ENCODE measurements at places on chromosomes 7 and 10.

GRCh38 chr7:111516612-111517011 lies 45.7 kb downstream of the IMMP2L start:
- no peak for DNase-seq

GRCh38 chr7:84985073-84985784 lies 201.6 kb downstream of the SEMA3D start:
- DNase-seq = no peak

- no peak for DNase-seq
Observed at GRCh38 chr7:90238583-90238982, 6.4 kb upstream of the CFAP69 start.

GRCh38 chr10:65312876-65313275 lies 1613.0 kb upstream of the LRRTM3 start:
- no peak for DNase-seq

DNA sequence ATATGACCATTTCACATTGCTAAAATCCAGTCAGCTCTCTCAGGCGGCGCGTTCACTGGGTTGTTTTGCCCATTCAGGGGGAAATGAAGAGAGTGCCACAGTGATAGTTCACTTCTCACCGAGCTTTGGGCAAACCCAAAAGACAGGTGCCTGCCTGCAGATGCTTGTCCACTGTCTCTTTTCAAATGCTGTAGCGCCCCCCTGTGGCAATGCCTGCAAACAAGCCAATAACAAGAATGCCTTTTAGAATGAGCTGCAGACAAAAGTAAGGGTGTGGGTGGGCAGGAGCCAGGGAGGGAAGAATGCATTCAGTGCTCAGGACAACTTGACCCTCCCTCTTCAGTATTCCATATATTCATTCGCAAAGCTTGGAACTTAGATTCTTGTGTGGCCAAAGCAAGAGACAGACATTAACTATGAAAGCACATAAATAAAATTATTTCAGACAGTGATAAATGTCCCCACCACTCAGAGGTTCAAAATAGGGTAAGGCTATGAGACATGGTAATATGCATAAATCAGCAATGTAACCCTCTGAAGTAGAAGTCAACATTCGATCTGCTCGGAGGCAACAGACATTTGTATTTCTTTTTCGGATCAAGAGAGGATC lies 86.9 kb downstream of the JAZF1 start:
- DNase-seq = peak; percentile 47

- DNase-seq = no peak
Observed at GRCh38 chr7:137715121-137715520, 131.7 kb downstream of the DGKI start.

GRCh38 chr7:103967401-103967800 lies 22.1 kb downstream of the RELN start:
- no peak for DNase-seq

DNA sequence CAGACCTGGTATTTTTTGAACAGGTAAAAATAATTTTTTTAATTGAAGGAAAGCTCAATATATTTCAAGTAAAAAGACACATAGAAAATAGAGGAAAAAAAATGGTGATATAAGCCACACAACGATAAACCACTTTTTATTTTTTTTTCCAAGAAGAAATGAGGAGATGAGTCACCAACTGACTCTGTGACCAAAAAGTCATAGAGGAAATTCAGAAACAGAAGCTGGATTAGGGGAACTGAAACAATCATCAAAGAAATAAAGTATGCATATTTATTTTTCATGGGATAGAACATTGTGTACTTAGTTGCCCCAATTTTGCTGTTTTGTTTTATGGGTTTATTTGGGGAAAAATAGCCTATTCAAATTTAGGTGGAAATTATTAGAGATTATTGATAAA lies 176.8 kb upstream of the AGR3 start:
- no peak for DNase-seq

DNA sequence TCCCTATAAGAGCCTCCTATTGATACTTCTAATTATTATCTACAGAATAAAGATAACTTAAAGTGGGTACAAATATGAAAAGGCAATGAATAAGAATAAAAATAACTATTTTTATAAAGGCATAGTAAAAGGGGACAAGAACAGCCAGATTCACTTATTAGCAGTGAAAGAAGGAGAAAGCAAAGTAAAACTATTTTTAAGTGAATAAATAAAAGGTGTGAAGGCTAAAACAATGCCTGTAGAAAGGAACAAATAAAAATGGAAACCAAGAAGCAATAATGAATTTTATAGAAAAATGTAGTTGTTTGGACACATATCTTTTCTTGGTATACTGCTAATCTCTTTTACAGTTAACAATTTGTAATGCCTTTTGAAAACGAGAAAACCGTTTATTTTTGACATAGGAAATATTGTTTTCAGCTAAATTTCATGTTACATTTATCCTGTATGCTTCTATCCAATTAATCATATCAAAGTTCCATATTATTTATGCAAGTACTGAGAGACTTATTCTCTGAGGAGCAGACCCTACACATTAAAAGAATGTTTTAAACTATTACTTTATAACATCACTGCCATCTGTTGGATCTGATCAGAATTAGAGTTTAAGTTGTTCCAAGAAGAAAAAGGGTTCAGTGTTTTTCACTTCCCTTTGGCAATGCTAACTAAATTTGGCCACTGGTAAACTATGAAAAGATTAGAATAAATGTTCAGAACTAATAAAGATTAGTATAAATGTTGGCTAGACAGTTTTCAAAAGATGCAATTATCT lies 59.1 kb downstream of the ARMC3 start:
- peak; percentile 43 for DNase-seq

- no peak for DNase-seq
Observed at GRCh38 chr7:28018856-28019465, 161.6 kb downstream of the JAZF1 start.

DNA sequence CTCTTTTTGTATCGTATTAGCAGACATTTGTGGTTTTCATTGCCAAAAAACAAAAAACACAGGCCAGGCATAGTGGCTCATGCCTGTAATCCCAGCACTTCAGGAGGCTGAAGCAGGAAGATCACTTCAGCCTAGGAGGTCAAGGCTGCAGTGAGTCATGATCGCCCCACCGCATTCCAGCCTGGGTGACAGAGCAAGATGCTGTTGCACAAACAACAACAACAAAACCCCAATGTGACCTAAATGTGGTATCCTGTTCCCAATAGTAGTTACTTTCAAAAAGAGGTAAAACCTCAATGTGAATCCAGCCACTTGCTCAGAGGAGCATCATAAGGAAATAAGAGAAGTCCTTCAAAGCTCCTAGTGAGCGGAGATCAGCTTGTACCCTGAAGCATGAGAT lies 45.8 kb upstream of the SKAP2 start:
- peak; percentile 3 for DNase-seq
